Stimulated activated CD8-positive, alpha-beta memory T cell treated with anti-CD3 and anti-CD28 coated beads, Interleukin-4, amount 100 ng/mL, for 4 hours (primary cell): ENCODE measurements at places on chromosomes 4 and X.

DNA sequence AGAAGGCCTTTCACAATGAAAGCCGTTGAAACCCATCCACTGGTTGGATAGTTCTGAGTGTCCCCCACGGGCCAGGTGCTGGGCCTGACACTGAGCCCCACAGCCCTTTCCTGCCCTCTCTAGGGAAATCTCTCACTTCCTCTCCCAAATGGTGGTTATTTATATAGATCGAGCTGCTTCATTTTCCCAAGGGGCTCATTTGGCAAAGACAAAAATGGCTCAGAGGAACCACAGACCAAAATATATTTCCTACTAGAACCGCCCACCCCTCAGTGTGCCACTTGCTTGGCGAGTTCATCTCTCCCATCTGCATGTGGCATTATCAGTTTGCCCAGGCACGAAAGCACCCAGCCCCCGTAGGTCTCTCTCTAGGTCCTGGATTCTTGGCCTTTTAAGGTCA lies 53.3 kb upstream of the STIM2 start:
- DNase-seq = no peak

GRCh38 chr4:77235289-77235854 lies 78.4 kb downstream of the CCNG2 start:
- no peak for DNase-seq

DNA sequence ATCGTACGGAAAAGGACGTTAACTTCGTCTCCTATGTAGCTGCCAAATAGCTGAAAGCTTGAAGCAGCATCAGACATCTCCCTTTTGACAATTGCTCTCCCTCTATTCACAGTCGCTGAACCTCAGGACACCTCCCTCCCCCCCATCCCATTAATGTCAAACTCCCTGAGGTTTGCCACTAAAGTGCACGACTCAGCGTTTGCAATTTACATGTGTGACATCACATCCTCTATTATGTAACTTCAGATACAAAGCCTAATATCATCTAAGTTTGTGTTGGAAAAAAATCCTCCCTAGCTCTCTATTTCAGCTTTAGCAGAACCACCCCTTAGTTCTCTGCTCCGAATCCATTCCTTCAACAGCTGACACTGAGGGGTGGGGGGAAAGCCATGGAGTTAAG lies 5.5 kb upstream of the NR3C2 start:
- DNase-seq = no peak

DNA sequence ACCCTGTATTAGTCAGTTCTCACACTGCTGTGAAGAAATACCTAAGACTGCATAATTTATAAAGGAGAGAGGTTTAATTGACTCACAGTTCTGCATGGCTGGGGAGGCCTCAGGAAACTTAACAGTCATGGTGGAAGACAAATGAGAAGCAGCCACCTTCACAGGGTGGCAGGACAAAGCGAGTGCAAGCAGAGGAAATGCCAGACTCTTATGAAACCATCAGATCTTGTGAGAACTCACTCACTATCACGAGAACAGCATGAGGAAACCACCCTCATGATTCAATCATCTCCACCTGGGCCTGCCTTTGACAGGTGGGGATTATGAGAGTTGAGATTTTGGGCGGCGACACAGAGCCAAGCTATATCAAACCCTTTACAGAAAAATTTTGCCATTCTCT lies 722.4 kb downstream of the RAB28 start:
- no peak for DNase-seq

- DNase-seq = no peak
Observed at GRCh38 chr4:96525898-96526297, 686.0 kb downstream of the PDHA2 start.

- no peak for DNase-seq
Observed at GRCh38 chr4:153469031-153469430, 2.9 kb downstream of the TMEM131L start.

- DNase-seq = peak; percentile 66
Observed at GRCh38 chrX:106611679-106612392, at the start of gene RADX. Gene RADX, plus strand, starts transcription at chrX:106611978. Its CDS starts 103 bp downstream, at chrX:106612081.

DNA sequence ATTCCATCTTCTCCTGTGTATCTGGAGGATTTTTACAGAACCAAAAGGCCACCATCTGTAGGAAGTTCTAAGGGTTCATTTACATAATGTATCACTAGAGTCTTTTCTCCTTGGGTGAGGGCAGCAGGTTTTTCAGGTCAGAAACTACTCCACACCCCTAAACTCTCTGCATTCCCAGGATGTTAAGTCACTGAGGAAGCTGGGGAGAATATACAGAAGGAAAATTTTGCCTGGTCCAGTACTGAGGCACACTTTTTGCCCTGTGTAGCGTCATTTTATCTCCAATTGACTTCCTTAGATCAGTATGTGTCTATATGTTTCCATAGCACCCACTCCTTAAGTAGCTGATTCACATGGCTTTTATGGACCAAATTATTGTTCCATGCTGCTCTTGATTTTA lies 17.0 kb downstream of the XKRX start:
- no peak for DNase-seq

DNA sequence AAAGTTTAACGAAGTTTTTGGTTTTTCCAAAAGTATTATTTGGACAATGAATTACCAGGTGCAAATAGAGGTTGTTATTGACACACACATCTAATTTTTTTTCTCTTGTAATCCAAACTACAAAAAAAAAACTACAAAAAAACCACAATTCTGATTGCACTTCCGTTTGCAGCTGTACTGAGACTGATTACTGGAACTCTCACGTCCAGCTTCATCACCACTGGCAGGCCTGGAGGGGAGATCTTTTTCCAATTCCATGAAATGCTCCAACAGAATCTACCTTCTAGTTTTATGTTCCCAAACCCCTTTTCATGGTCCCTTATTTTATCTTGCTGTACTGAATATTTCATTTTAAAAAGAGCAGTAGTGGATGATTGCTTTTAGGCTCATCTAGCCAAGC lies 1118.3 kb downstream of the C4orf33 start:
- no peak for DNase-seq

GRCh38 chr4:14043203-14043602 lies 415.7 kb upstream of the BOD1L1 start:
- DNase-seq = no peak

DNA sequence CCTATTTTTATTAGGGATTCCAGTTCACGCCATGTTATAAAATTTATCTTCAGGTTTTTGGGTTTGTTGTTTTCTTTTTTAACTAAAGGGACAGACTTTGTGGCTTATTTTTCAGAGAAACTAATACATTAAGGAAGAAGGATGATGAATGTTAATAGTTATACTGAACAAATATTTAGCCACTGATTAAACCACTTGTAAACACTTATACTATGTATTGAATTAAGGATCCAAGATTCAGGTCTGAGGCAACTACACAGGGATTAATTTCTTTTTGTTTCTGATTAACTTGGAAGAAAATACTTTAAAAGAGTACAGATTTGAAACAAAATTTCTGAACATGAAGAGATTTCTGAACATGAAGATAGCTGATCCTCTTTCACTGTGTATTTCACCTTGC lies 82.8 kb upstream of the NAP1L5 start:
- no peak for DNase-seq

DNA sequence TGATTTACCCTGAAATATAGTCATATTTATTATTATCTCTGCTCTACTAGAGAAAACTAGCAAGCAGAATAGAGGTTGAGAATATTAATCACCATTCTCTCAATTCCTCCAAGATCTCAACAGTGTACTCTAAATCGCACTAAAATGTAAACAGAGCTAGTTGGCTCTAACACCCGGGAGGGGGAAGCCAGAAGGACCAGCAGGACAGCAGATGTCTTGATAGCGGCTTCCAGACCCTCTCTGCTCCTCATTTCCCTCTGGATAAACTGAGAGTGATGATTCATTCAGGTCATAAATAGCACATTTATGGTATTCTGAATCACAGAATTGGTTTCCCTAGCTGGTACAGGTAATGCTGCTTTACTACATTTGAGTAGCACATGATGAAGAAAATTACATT lies 82.5 kb downstream of the TBC1D9 start:
- no peak for DNase-seq

DNA sequence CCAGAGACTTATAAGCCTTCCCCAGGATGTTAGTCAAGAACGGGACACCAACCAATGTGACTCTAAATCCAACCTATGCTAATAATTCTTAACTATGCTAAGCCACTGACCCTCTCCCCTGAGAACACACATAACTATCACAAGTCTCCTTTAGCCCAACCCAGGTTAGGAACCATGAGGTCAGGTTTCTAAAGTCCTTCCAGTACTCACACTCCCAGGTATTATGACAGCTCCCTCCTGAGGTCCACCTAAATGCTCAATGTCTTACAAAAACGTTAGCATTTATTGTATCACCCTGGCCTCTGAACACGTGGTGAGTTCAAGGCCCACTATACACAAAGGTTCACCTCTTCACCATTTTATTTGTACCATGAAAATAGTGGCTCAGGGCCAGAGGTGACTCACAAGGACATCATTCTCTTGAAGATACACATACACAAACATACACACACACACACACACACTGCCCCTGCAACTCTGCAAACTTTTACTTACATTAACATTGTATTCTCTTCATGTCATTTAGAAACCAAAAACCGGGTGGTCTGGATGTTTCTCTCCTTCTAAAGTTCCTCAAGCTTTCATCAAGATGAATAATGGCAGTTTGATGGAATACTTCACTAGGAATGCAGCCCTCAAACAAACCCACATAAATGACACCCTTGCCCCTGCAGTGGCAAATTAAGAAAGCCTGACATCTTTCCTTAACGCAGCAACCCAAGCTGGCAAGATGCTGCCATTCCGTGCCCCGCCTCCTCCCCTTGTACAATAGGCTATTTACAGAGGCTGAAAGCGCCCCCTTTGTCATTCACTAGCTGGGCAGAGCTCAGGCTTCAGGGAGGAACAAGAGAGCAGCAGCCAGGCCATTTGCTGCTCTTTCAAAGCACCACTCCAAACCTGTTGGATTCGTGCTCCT lies 17.7 kb downstream of the ACSL1 start:
- DNase-seq = no peak

- no peak for DNase-seq
Observed at GRCh38 chr4:101200561-101200960, 146.8 kb downstream of the PPP3CA start.

- DNase-seq = no peak
Observed at GRCh38 chrX:154599531-154599930, 14.6 kb downstream of the CTAG1A start.

DNA sequence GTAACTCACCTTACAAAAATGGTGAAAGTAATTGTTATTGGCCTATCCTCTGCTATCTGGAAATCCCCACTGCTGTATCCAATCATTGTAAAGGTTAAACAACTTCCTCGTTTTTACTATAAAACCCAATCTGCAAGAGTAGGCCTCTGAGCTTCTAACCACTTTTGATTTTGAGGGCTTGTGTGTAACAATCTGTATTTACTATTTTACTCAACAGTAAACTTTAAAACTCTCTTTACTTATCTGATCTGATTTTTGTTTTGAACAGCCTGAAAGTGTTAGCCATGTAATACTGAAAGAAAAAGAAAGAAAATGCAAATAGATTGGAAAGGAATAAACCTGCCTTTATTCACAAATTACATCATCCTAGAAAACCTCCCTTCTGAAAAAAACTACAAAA lies 63.1 kb downstream of the SLC10A7 start:
- DNase-seq = no peak

- no peak for DNase-seq
Observed at GRCh38 chrX:96861218-96861617, 22.5 kb upstream of the RPA4 start.

DNA sequence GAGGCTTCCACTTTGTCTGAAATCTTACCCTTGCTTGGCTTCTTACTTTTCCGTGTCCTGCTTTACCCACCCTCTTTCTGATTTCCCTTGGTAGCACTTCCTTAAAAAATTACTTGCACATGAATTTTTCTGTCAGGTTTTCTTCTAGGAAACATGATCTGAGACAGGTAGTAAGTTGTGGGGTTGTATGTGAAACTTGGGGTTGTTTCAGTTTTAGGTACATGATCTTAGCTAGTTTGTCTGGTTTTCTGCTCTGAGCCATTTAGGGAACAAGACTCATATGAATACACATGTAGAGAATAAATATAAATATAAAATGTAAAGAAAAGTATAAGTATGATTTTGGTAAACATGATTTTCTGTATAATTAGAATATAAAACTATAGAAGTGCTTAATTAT lies 17.4 kb upstream of the ARMCX2 start:
- no peak for DNase-seq

DNA sequence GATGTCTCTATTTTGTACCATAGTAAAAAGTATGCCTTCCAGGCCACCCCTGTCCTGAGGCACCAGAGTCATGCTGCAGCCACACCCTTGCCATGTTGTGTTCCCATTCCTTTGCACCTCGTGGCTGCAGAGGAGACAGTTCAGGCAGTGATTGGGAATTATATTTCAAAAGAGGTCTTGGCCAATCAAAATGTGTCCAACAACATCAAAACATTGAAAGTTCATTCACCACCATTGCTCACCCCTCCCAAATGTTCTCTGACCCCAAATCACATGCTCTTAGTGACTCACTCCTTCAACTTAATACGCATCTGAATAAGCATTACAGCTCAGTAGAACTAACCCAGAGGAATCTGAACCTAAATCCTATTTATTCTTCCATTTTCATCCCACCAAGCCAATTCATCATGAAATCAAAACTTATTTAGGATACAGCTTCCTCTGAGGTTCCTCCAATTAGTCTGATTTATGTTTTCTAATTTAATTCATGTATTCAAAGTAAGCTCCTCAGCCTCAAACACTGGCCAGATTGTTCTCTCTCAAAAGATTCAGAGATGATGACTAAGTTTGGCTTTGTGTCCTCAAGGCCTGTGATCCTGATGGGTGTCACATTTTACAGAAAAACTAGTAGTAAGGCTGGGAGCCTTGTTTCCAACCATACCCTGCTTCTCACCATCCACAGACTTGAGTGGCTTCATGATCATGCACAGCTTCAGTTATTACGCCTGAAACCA lies 323.2 kb upstream of the INTU start:
- no peak for DNase-seq

DNA sequence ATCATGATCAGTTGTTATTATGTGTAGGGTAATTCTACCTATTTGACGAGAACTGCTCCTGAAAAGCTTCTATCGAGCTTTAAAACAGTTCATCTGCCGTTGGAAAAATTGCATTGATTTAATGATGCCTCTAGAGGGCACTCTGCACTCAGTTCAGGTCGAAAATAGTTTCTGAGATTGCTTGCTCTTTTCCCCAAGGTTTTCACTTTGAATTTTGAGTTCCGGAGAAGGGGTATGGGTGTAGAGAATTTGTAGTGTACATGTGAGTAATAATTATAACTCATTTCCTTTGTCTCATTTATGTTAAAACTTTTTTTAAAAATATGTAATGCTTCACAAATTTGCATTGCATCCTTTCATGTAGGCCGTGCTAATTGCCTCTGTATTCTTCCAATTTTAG lies 28.4 kb upstream of the TNIP3 start:
- no peak for DNase-seq

DNA sequence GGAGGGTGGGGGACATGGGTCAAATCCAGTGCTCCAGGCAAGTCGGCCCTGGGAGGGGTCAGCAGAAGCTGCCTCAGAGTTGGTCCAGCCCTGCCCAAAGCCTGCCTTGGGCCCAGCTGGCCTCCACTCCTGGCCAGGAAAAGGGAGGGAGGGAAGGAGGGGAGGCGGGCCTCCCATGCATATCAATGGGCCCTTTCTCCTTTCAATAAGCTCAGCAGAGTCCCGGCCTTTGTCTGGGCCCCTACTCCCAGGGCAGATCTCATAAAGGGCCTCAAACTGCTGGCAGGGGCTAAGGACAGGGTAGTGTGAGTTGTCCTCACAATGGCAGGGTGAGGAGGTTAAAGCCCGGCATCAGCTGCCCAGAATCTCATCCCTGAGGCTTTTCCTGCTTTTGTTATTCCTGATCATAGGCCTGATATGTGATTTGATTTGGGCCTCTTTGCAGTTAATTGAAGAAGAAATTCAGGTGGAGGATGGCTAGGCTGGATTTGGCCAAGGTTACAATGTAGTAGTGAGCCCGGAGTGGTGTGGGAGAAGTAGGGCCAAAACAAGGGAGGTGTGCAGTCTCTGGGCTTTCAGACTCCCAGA lies 121.1 kb upstream of the ATP6AP2 start:
- no peak for DNase-seq
